HFF-Myc (cell line): ENCODE measurements at places on chromosomes 7 and 10.

GRCh38 chr10:76024460-76025123 is 593.2 kb downstream of the LRMDA start:
- no peak for DNase-seq

DNA sequence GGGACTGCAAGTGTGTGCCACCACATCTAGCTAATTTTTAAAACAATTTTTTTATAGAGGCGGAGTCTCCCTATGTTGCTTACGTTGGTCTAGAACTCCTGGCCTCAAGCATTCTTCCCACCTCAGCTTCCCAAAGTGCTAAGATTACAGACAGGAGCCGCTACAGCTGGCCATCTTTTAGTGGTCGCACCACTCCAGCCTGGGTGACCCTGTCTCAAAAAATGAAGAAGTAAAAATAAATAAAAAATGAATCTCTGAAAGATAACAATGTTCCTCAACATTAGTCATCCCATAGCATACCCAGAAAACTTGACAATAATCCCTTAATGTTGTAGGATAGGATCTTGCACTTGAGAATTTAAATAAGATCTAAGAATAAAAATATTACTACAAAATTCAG is 18.2 kb downstream of the WBP1L start:
- DNase-seq = no peak

GRCh38 chr7:92177362-92177761 is 1.6 kb downstream of the LRRD1 start:
- DNase-seq = peak; percentile 32

DNA sequence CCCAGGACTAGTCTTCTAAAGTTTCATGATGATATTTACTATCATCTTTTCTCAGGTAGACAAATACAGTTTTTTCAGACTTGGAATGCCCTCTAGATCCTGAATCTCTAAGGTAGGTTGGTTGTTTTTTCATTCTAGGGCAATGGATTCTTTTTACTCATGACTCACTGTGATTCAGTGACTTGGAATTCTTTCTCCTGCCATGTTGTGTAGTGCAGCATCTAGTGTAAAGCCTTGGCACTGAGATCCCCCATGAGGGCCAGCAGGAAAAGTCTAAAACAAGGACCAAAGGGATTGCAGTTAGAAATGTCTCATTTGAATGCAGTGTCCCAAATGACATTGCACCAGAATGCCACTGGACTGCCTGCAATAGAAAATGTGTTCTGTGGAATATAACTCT is 430.4 kb downstream of the NEBL start:
- no peak for DNase-seq

GRCh38 chr10:7409045-7409731 is 1.6 kb downstream of the SFMBT2 start:
- no peak for DNase-seq

- no peak for DNase-seq
These were observed 45.2 kb upstream of the SPOCK2 start for GRCh38 chr10:72133517-72133916.

DNA sequence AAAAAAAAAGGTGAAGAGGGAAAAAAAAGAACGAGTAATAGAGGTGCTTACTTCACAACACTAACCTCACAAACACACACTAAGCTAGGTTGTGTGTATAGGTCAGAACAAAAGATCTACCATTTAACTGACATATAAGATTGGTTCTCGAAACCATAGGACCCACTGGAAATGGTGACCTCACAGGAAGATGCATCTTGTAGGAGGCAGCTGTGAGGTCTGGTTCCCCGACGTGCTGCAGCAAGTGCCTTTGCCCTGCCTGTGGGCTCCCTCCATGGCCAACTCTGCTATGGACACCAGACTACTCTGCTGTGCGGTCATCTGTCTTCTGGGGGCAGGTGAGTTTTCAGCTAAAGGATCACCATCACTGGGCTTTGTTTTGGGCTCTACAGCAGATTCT is 133.8 kb upstream of the PRSS1 start:
- DNase-seq = no peak

DNA sequence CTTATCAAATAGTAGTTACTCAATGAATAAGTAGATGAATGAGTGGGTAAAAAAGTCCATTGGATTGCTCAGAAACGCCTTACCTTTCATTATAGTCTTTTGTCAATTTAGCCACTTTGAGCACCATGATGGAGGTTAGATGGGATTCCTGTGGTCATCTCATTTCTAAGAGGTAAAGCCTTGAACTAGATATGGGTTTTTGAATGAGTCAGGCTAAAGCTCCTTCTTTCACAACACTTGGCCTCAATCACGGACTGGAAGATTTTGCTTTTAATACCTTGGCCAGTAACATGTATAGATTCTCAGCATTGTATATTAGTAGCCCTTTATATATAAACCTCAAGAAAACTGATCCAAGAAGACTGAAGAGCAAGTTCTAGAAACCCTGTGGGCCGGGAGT is 99.7 kb upstream of the CCDC6 start:
- DNase-seq = no peak

- no peak for DNase-seq
These were observed 285.2 kb upstream of the FZD8 start for GRCh38 chr10:35927341-35927740.

GRCh38 chr7:141685285-141686023 is 16.5 kb downstream of the DENND11 start:
- no peak for DNase-seq

- no peak for DNase-seq
These were observed 120.0 kb downstream of the MALRD1 start for GRCh38 chr10:19168584-19168983.

- no peak for DNase-seq
These were observed 157.0 kb downstream of the RELN start for GRCh38 chr7:103832438-103832837.

- no peak for DNase-seq
These were observed 1346.3 kb downstream of the REEP3 start for GRCh38 chr10:64867501-64867962.

- DNase-seq = no peak
These were observed 540.4 kb downstream of the CNTNAP2 start for GRCh38 chr7:146656988-146657387.

DNA sequence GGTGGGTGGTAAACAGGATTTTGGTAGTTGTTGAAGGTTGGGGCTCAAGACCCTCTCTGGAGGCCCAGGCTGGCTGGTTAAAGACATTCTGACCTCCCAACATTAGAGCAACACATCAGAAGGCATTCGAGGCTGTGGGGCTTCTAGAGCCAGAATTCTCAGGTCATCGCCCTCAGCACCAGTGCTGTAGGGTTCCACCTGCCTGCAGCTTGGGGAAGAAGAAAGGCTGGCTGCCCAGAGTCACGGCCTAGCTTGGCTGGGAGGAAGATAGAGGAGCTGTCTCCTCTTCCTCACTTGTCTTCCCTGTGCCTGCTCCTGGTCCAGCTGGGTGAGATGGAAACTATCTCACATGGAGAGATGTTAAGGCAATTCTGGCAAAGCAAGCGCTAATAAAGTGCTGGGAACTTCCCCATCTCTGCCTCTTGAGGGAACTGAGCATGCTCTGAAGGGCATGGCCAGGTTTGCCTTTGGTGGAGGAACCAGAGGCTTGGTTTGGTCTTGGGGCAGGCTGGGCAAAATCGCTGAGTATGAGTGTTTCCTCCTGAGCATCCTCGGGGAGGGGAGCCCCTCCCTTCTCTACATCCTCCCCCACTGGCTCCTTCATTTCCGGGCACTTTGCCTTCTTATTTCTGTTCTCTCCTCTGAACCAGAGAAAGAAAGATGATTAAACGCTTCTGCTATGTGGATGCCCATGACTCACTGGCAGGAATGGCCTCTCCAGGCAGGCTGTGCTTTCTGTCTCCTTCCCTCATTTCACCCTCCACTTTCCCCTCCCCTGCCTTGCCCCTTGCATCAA is 509.0 kb upstream of the PODXL start:
- peak; percentile 85 for DNase-seq

DNA sequence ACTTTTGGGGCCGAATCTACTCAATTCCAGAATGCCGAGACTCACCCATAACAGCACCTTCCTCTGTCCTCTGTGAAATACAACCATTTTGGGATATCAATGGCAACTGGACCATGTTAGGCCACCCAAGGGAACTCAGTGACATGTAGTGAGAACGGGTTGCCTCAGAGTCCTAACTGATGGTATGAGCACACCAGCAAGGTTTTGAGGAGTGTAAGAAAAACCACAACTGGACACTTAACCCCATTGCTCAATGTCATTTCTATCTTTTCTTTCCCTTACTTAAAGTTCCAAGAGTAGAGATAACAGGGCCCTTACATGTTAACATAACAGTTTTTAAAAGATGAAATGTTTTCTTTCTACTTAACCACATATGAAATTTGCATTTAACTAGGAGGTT is 67.1 kb downstream of the TNS3 start:
- no peak for DNase-seq

GRCh38 chr10:117865945-117866344 is 180.8 kb downstream of the RAB11FIP2 start:
- DNase-seq = no peak

DNA sequence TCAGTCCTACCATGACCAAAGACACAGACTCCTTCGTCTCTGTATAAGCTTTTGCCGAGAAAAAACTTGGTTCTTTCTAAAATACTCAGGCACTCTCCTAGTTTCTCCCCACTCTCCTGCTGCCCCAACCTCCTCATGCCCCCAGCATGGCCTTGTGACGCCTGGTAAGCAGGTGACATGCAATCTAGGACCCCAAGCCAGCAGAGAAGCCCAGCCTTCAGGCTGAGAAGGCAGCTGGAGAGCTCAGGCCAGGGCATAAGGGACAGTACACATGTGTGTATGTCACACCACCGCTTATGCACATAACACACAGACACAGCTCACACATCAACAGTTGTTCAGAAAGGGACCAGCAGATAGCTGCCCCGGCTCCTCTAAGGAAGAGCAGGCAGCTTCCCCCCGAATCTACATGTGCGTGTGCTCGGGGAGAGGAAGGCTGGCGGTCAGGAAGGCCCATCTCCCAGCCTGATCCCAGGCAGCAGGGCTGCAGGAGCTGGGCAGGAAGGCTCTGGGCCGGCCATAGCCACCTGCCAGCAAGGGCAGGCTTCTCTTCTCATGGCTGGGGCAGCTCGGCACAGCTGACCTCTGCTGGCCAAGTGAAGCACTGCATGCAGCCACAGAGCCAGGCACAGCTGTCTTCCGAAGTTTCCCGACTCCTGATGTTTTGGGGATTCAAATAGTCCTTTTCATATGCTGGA is 8.5 kb downstream of the DDX56 start:
- peak; percentile 30 for DNase-seq

GRCh38 chr7:93890464-93891068 is at the start of gene TFPI2:
Gene TFPI2 (minus strand): TSS chr7:93890753. CDS start chr7:93890678, 75 bp downstream.
- no peak for DNase-seq

DNA sequence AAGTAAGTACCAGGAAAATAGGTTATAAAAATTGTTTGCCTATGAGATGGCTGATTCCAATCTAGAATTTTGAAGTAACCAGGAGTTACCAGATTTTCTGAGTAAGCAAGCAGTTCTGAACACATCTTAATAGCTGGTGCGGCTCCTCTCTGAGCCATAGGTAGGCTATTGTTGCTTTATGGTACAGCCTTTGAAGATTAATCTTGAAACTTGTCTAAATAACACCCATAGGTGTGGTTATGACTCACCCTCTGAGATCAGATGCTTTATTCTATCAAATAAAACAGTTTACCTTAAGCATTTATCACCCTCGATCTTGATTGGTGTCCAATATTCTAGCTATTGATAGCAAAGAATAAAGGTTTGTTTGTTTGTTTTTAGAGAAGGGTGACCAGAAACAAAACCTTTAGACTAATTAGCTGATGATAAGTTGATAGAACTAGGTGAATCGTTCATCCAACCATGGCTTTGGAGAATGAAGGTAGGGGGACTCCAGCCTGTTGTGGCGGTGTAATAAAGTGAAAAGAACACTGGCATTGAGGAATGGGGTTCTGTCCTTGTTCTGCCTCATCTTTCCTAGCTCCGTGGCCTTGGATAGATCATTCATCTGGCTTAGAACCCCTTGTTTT is 72.2 kb downstream of the VTI1A start:
- DNase-seq = no peak

GRCh38 chr10:62614389-62615157 is 189.9 kb upstream of the ADO start:
- no peak for DNase-seq

- no peak for DNase-seq
These were observed 29.0 kb upstream of the ZNF273 start for GRCh38 chr7:64874114-64874513.

GRCh38 chr10:56599201-56599600 is 238.1 kb upstream of the ZWINT start:
- DNase-seq = no peak

- DNase-seq = no peak
These were observed 33.6 kb downstream of the SMKR1 start for GRCh38 chr7:129535896-129536295.

GRCh38 chr7:100865938-100866728 is 1.1 kb upstream of the TRIP6 start:
- DNase-seq = no peak

GRCh38 chr7:140222814-140223213 is 46.0 kb upstream of the KDM7A start:
- DNase-seq = no peak

DNA sequence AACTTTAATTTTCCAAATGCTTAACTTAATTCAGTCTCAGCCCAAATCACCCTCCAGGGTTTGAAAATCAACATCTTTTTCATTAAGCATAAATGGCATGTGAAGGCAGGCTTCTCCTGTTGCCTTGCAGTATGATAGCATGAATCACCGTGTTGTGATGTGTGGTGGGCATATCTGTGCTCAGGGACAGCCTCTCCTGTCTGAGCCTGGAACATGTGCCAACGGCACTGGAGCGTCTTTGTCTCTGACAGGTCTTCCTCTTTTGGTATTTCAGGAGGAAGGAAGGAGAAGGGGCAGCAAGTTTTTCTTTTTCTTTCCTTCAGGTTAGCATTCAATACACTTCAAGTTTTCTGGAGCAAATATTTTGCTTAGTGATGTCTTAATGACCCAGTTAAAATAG is 57.6 kb downstream of the LRGUK start:
- no peak for DNase-seq

GRCh38 chr7:98252425-98253054 is 508 bp upstream of the TECPR1 start:
- DNase-seq = no peak

DNA sequence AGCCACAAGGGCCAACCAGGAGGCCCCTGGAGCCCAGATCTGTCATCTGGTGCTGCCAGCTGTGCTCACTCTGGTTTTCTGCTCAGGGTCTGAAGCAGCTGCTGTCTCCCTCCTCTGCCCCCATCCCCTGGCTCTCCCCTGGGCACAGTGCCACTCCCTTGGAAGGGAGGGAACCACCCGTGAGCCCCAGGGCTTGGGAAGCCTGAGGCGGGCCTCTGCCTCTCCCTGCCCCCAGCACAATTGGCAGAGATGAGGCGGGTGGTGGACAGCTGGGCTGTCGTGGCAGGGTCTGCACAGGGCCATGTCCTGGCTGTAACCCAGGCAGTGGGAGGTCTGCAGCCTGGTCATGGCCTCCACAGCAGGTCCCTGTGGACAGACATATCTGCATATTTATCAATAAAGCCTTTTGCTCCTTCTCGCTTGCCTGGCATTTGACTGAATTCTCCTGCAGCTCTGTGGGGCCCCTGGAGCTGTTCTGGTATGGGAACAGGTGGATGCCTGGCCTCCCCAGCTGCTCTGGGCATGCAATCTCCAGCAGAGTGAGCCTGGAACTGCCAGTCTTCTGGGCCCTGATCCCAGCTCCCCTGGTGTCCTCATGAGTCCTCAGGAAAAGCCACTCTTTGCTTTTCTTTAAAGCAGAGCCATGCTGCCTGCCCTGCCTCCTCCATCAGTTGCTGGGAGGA is 1.6 kb upstream of the ANKRD2 start:
- no peak for DNase-seq
